Activated T-cell treated with anti-CD3 and anti-CD28 coated beads, Interleukin-2, amount 50 U/mL, for 72 hours (primary cell): ENCODE measurements at places on chromosomes 1 and 21. TPM values are rescaled to one million over a fixed set of nuclear protein-coding genes. Genes with fewer than 3 reads are reported as not detected.

GRCh38 chr21:35503671-35504070 lies 454.6 kb upstream of the RUNX1 start:
- DNase-seq = no peak

TEDDM1 gene
- not detected for total RNA-seq

TDRD10 gene
- total RNA-seq = 0.86 TPM

DNA sequence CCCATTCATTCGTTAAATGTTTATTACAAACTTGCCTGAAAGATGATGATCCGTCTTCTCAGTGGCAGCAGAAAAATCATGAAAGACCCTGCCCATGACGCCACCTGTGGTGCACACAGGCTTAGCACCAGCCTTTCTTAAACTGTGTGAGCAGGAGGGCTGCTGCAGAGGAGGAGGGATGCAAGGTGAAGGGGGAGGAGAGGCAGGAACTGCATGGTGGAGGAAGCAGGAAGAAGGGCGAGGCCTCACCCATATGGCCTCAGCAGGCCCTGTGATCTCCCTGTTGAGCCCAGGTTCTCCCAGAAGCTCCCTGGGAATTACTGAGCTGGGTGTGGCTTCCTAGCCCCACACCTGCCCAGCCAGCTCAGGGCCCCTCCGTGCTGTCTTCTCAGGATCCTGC lies 25.0 kb upstream of the RD3 start:
- no peak for DNase-seq

- no peak for DNase-seq
These were observed 13.2 kb downstream of the QSOX1 start for GRCh38 chr1:180167721-180168467.

- peak; percentile 89 for DNase-seq
These were observed 32.0 kb upstream of the TENT5B start for GRCh38 chr1:27044613-27045151.

- DNase-seq = no peak
These were observed 252.6 kb downstream of the NFIA start for GRCh38 chr1:61334718-61335589.

GRCh38 chr1:12432897-12433296 lies 185.1 kb downstream of the DHRS3 start:
- no peak for DNase-seq

SEMA6C gene
- 4.3 TPM for total RNA-seq

RPL22 gene
- total RNA-seq = 507 TPM

- DNase-seq = no peak
These were observed 5.6 kb upstream of the PLCH2 start for GRCh38 chr1:2470290-2471158.

- DNase-seq = no peak
These were observed 25.0 kb downstream of the DLGAP3 start for GRCh38 chr1:34904236-34905097.

EFNA3 gene
- total RNA-seq = 4.7 TPM

- DNase-seq = no peak
These were observed 50.6 kb downstream of the COLGALT2 start for GRCh38 chr1:183986941-183987340.

GJA8 gene
- not detected for total RNA-seq

AGRN gene
- 112 TPM for total RNA-seq

DNA sequence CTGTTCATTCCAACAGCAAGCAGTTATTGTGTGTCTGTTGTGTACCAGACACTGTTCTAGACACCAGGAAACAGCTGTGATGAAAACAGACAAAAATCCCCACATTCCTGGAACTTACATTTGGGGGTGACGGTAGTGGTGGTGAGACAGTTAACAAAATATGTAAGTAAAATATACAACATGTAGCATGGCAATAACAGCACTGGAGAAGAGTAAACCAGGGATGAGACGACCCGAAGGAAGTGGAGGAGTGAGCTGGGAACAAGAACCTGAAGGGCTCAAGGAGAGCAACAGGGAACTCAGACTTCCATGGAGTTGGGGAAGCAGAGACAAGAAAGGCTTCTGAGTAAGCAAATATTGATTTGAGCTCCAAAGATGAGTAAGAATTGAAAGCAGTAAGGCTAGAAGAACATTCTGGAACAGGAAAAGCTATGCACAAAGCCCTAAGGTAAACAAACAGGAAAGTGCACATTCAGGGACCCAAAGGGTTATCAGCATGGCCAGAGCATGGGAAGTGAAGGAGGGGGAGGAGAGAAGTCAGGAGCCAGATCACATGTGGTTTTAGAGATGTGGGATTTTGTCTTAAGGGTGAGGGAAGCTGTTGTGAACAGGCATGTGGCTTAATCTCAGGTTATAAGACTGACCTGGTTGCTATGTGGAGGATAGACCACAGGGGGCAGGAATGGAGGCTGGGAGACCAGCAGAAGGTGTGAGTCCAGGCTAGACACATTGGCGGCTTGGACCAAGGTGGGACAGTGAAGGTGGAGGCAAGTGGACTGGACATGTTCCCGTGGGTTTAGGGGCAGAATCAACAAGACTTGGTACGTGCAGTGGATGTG lies 7.3 kb downstream of the CSF1 start:
- no peak for DNase-seq

GRCh38 chr1:1430114-1430982 lies 5.1 kb upstream of the VWA1 start:
- DNase-seq = no peak

GRCh38 chr21:30684506-30684905 lies 34.1 kb downstream of the KRTAP21-3 start:
- DNase-seq = no peak

DCST1 gene
- total RNA-seq = 0.10 TPM

C8A gene
- not detected for total RNA-seq

DNA sequence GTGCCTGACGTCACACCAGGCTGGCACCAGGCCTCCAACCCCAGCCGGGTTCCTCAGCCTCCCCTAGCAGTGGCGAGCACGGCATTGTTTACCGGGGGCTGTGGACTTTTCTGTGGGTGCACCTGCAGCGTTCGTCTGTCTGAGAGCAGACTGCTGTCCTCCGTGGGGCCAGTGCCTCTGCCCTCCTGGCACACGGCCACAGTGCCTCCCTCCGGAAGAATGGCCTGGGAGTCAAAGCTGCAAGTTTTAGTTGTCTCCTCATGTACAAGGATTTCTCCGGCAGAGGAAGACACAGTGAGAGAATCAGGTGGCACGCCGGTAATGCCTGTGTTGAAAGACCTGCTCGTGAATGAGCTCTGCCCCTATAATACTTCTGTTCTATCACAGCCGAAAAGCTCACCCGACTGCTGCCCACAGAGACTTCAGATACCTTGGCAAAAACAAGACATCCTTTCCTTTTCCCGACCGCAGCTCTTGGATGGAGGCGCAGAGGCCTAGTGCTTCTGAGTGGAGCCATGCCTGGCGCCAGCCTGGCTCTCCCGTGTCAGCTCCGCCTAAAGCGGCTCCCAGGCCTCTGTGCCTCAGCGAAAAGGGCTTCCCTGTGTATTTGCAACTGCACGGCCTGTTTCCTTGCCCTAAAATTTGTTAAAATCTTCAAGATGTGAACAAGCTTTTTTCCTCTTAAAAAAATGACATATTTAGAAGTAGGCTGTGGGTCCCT lies 71.4 kb downstream of the AGPAT3 start:
- no peak for DNase-seq

DNA sequence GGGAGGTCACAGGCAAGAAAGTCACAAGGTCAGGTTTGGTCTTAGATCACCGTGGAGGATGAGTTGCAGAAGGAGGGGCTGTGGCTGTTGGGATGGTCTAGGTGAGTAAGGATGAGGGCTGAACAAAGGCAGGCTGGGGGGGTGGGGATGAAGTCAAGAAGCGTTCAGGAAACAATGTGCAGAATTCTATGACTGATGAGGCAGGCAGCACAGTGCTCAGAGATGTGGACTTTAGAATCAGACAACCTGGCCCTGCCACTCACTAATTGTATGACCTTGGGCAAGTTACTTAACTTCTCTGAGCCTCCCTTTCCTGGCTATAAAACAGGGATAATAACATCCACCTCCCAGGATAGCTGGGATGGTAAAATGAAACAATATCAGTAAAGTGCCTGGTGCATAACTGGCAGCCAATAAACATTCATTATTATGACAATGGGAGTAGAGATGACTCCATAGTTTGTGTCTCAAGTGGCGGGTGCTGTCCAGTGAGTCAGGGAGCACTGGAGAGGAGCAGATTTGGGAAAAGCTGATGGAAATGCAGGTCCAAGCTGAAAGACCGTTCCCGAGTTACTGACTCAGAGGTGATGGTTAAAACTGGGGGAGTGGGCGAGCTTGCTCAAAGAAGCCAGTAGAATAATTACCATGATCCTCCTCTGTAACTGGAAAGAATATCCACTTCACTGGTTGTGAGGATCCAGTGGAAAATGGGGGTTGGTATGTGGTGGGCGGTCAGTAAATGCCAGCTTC lies 2.1 kb downstream of the TIE1 start:
- no peak for DNase-seq

DNA sequence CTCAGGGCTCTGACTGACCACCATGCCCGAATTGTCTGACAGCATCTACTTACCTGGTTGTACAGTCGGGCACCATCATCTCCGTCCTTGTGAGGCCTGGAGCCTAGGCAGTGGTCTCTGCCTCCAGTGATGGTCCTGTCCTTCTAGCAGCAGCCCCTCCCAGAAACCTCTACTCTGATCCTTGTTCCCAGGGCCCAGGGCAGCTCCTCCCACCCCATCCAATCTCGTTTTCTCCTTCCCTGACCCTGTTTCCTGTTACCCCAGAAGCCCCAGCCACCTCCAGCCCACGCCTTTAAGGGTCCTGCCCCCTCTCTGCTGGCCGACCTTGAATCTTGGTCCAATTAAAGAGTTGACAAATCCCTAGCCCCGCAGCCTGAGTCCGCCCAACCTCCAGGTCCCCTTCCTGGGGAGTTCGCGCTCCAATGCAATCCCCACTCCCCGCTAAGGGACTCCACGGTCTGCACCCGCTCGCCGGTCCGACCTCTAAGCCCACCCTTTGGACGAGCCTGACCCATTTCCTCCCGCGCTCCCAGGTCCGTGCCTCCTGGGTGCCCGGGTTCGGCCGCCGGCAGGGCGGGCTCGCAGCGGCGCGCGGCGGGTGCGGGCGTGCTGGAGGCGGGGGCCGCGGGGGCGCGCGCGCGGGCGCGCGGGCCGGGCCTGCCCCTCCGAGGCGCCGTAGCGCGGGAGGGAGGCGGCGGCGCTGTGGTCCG lies at the start of gene B4GALT2:
Gene B4GALT2, plus strand, starts transcription at position 660 of the 710 bp plus-strand sequence. CDS start 1,951 bp downstream, outside the sequence.
- peak; percentile 56 for DNase-seq

GRCh38 chr1:180892272-180892671 lies 20.4 kb upstream of the KIAA1614 start:
- DNase-seq = no peak

DNA sequence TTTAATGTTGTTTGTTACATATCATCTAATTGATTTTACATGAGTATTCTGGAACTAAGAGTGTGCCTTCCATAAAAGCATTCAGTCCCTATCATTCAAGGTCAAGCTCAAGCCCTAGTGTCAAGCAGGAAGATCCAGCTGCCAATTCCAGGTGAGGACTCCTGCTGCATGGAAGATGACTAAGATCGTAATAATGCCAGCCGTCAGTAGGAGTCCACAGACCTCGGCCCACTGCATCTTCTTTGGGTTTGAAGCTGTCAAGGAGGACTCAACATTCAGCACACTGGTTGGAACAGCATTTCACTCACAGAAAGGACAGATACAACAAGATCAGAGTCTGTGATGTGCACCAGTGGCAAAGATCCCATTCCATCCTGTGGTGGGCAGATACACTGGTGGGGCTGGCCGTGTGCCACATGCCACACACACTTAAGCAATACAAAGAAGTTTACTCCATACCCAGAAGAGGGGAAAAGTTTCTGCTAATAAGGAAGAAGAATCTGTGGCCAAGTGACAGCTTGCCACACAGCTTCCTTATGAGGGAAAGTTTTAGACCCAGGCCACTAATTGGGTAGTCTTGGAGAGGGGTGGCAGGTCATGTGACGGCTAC lies 160.4 kb downstream of the PIK3R3 start:
- no peak for DNase-seq

- no peak for DNase-seq
These were observed 228.4 kb upstream of the DMRTA2 start for GRCh38 chr1:50651476-50652263.

- no peak for DNase-seq
These were observed 62.5 kb downstream of the TBX15 start for GRCh38 chr1:118925651-118926050.

- DNase-seq = no peak
These were observed 157.1 kb downstream of the DSCAM start for GRCh38 chr21:40689840-40690360.

GRCh38 chr1:162772571-162773154 lies 17.8 kb upstream of the HSD17B7 start:
- no peak for DNase-seq

- DNase-seq = no peak
These were observed 426.1 kb downstream of the NUF2 start for GRCh38 chr1:163747855-163748254.

GRCh38 chr21:28439788-28440187 lies 552.9 kb downstream of the LTN1 start:
- DNase-seq = no peak

DNA sequence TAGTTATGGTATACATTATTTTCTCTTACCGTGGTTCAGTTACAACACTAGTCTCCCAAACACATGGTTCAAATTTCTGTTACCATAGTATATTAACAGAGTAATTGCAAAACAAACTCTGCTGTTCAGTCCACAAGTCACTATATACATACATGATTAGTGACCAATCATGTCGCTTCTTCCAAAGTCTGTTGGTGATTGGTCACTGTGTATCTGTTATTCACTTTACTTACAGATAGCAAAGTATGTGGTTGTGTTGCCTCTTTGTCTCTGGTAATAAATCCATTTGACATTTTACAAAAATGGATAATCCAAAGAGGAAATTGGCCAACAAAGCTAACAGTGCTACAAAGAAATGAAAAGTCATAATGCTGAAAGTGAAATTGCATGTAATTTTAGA lies 107.2 kb downstream of the RABGAP1L start:
- no peak for DNase-seq

DNA sequence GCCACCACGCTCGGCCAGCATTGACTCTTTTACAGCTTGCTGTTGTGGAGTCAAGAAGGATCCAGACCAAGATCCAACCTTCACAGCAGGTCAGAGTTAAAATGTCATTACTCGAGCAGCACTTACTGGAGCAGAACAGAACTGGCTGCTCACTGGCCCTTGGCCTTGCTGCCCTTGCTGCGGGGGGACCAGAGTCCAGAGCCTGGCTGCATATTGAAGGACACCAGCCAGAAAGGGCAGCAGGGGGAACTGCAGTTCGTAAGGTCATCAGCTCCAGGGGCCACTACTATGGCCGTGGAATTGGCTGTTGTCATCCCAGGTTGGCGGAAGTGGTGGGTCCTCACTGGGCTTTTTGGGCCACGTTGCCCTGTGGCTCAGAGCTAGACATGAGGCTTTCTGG lies 15.3 kb upstream of the GPR137B start:
- no peak for DNase-seq

- no peak for DNase-seq
These were observed 678 bp downstream of the TTC39A start for GRCh38 chr1:51329443-51330325.

- no peak for DNase-seq
These were observed 68.8 kb downstream of the FBXO2 start for GRCh38 chr1:11585389-11585788.

BCAR3 gene
- total RNA-seq = 3.1 TPM
